Esophagus squamous epithelium (tissue), 5 donors: ENCODE measurements at places on chromosomes 6 and 20.

GRCh38 chr6:82843291-82843885, 222.3 kb downstream of the UBE3D start:
- DNase-seq, result no peak

DNA sequence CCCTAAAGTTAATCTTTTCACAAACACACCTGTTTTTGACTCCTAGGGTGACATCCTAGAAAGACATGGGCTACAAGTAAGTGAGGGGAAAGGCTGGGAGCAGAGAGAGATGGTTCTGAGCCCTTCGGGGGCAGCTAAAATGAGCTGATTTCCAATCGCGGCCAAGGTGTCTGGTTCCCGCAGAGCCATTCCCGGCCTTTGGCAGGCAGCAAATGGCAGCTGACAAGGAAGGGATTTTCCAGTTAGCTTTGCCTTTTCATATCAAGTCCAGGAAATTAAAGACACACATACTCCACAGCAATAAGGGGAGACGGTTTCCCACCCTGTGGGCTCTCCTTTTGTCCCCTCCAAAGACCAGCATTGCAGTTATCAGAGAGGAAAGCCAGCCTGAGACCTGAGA, 228.5 kb downstream of the ZMYND8 start:
- no peak for DNase-seq

DNA sequence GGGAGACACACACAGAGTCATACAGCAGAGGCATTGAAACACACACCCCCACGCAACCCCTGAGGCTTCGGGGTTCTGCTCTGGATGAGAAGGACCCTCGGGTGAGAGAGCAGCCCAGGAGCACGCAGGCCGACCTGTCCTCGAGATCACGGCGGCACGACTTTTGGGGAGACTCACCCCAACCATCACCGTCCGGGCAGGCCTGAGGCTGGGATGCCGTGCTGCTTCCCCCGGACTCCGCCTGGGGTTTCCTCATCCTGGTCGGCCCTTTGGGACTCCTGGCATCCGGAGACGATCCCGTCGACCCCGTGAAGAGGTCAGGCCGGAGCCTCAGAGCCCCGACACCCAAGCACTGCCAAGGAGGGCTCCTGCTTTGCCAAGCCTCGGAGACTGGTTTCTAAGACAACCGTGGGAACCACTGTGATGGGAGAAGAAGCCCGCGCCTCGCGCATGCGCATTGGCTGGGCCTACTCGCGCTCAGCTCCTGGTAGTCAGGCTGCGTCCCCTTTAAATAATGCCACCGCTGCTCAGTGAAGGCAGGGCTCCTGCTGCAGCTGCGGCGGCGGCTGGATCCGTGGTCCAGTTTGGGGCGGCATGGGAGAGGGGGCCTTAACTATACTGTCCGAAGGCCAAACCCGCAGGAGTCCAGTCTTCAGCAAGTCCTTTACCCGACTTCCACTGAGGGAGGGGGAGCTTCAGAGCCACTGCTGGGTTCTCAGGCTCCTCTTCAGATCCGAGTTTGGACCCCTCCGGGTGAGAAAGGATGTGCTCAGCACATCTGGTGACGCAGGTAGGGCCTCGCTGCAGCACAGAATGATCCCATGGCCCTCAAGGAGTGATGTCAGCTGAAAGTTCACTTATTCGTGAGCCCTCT, 171.4 kb upstream of the ZNF337 start:
- DNase-seq, result no peak

- DNase-seq, result no peak
These were observed 32.0 kb downstream of the TFAP2A start for GRCh38 chr6:10382728-10383330.

- DNase-seq, result no peak
These were observed 1.2 kb downstream of the TRAF3IP2 start for GRCh38 chr6:111604259-111605099.

DNA sequence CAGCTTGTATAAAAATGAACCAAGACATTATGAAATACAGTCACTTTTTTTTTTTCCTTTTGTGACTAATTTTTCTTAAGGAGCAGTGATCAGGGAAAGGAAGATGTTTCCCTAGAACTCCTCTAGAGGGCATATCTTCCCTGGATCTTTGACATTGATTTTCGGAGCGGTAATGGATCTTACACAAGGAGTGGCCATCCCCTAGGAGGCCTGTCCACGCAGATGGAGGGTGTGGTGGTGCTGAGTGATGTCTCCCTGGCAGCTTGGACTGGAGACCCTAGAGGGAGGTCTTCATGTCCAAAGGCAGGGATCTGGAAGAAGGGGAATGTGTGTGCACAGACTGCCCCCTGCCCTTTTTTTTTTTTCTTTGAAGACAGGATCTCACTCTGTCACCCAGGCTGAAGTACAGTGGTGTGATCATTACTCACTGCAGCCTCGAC, 7.0 kb upstream of the KIFC1 start:
- DNase-seq, result no peak

GRCh38 chr6:149273318-149273717, 44.2 kb upstream of the TAB2 start:
- DNase-seq, result no peak

- no peak for DNase-seq
These were observed 128.5 kb downstream of the TPBG start for GRCh38 chr6:82492134-82492533.

- no peak for DNase-seq
These were observed 35.8 kb upstream of the SHLD1 start for GRCh38 chr20:5714261-5715041.

DNA sequence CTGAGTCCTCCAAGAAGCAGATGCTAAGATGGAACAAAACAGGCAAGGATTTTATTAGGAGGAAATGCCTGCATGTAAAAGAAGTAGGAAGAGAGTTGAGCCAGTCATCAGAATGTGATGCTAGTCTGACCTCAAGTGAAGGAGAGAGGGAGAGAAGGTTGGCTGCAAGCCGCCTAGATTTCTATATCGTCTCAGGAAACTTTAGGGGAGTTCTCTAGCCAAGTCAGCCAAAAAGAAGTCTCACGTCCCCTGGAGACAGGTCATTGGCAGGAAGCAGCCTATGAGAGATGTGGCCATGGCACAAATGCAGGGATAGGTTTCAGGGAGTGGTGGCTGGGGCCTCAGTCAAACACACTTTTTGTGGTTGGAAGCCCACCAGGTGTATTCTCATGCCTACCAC, 378.0 kb downstream of the CD109 start:
- DNase-seq, result no peak

- DNase-seq, result no peak
These were observed 263.9 kb downstream of the FRK start for GRCh38 chr6:115796829-115797228.

DNA sequence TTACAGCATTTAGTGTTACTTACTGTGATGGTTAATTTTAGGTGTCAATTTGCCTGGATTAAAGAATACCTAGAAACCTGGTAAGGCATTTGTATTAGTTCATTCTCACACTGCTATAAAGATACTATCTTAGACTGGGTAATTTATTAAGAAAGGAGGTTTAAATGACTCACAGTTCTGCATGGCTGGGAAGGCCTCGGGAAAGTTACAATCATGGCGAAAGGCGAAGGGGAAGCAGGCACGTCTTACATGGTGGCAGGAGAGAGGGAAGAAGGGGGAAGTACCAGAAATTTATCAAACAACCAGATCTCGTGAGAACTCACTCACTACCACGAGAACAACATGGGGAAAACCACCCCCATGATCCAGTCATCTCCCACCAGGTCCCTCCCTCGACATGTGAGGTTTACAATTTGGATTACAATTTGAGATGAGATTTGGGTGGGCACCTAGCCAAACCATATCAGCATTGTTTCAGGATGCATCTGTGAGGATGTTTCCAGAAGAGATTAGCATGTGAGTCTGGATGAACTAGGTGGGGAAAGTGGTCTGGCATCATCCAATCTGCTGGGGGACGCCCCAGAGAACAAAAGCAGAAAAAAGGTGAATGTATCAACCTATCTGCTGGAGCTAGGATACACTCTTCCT, 76.8 kb downstream of the MKKS start:
- DNase-seq, result no peak

- DNase-seq, result no peak
These were observed 579.1 kb downstream of the DOK5 start for GRCh38 chr20:55054453-55054852.

DNA sequence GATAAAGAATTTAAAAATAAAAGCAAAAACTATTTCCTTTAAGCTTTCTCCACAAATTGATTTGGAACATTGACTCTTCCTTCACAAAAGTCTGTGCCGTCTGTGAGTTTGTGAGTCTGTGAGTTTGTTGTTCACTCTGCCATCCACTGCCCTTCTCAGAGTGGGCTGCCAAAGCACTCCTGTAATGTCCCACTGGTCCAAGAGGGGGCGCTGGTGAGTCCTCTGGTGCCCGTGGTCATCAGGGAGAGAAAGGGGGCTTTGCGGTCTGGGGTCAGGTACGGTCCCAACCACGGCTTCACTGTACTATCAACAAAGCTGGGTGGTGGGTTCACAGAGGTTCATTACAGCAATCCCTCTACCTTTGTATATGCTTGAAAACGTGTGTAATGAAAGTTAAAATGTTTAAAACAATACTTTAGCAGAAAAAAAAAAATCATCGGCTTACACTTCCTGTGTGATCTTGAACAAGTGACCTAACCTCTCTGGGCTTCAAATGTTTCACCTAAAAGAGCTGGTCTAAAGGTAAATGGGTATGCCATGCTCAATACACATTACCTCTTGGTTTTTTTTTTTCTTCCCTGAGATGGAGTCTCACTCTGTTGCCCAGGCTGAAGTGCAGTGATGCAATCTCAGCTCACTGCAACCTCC, 5.6 kb upstream of the ANKRD60 start:
- no peak for DNase-seq

- DNase-seq, result no peak
These were observed 867 bp downstream of the EBF4 start for GRCh38 chr20:2693286-2694007.

GRCh38 chr6:15356937-15357336, 111.1 kb downstream of the JARID2 start:
- DNase-seq, result no peak

DNA sequence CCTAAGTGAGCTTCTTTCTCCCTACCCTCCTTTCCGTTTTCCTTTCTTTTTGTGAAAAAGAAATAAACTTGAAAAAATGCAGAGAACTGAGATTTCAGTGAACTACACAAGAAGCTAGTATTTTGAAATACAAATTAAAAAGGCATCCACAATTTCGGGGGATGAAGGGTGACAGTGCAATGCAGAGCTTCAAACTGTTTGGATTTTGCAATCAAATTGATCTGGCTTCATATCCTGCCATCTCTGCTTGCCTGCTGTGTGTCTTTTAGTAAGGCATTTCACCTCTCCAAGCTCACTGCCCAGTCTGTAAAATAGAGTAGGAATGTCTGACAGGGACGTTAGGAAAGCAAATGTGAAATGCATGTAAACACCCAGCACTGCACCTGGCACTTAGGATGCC, 258.0 kb downstream of the HACE1 start:
- DNase-seq, result no peak
